ENCODE measurements at places on chromosomes 2 and 18.

- H3K4me3 ChIP-seq: no peak overlapping the region
- DNase-seq: no peak
- H3K36me3 ChIP-seq: no peaks in the 10 kb centered on the region
- H3K27me3 ChIP-seq: no peaks in the 10 kb centered on the region
- H3K27ac ChIP-seq: no peak overlapping the region
- H3K4me1 ChIP-seq: no peaks in the 10 kb centered on the region
Observed at GRCh38 chr18:45232061-45232460, 383.2 kb upstream of the SLC14A2 start.

DNA sequence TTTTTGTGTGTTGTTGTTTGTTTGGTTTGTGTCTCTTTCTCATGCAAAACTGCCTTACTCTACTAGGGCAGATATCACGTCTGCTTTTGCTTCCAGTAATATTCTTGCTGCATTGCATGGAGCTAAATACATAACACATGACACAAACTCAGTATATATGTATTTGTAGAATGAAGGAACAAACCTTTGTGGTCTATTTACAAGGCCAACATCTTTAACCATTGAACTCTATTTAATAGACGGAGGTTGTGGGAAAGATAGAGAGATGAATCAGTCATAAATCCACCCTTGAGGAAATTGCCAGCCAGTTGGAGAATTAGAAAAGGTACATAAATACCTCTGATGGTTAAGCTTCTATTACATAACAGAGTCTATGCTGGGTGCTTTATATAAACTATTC lies 26.0 kb upstream of the IL1RL1 start:
- no peak overlapping the region for H3K4me3 ChIP-seq
- H3K36me3 ChIP-seq: no peaks in the 10 kb centered on the region
- no peaks in the 10 kb centered on the region for H3K4me1 ChIP-seq
- no peak for DNase-seq
- H3K27ac ChIP-seq: no peak overlapping the region

- H3K27me3 ChIP-seq: no peaks in the 10 kb centered on the region
- H3K4me1 ChIP-seq: no peaks in the 10 kb centered on the region
- DNase-seq: no peak
- no peaks in the 10 kb centered on the region for H3K36me3 ChIP-seq
Observed at GRCh38 chr2:6423157-6423556, 442.6 kb downstream of the CMPK2 start.

DNA sequence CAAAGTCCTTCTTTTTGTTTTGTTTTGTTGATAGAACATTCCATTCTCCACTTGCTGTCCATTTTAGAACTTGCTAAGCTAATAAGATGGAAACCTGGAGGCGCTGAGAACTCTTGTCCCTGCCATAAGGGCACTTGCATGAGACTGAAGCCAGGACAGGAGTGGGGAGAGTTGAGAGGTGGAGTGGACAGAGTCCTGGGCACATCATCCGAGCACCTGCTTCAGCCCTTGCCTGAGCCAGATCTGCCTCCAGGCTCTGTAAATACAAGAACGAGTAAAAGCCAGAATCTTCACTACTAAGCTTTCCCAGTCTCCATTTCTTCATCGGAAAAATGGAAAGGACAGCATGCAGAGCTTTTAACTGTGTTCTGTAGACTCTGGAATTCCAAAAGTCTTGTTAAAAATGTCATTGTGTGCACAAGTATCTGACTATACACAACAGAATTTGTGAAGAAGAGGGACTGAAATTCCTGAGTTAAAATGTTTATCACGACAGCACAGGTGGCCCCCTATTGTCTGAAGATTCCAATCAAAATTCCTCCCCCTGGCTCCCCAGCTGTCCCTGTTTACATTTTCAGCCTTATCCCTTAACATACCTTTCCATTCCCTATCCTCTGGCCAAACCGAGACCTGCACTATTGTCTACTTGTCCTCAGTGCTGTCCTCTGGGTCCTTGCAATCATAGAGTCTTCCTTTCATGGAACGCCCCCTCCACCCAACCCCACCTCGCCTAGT lies 498.2 kb upstream of the TNP1 start:
- no peak overlapping the region for H3K4me3 ChIP-seq
- DNase-seq: peak; percentile 86

DNA sequence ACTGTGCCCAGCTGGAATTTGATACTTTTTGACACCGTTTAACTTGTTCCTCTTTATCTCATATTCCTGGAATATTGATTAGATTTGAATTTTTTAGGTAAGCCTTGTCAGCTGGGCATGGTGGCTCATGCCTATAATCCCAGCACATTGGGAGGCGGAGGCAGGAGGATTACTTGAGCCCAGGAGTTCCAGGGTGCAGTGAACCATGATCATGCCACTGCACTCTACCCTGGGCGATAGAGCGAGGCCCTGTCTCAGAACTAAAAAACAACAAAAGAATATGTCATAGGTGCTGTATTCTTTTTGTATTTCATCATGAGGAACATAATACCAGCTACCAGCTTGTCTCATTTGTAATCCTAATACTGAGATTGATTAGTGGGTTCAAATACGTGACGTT lies 90.3 kb downstream of the ZNF532 start:
- no peaks in the 10 kb centered on the region for H3K36me3 ChIP-seq
- H3K4me3 ChIP-seq: no peak overlapping the region
- peak; percentile 61 for DNase-seq
- H3K4me1 ChIP-seq: peaks cover 10% of the 10 kb centered on the region

- no peak overlapping the region for H3K4me3 ChIP-seq
- no peaks in the 10 kb centered on the region for H3K4me1 ChIP-seq
- H3K27me3 ChIP-seq: no peaks in the 10 kb centered on the region
Observed at GRCh38 chr2:202690321-202690900, 55.6 kb downstream of the FAM117B start.

- peaks cover 20% of the 10 kb centered on the region for H3K4me1 ChIP-seq
- H3K36me3 ChIP-seq: no peaks in the 10 kb centered on the region
Observed at GRCh38 chr2:37324786-37325624, at the start of gene PRKD3. Gene PRKD3 (minus strand): TSS chr2:37324833. CDS start chr2:37316524, 8,309 bp downstream.

DNA sequence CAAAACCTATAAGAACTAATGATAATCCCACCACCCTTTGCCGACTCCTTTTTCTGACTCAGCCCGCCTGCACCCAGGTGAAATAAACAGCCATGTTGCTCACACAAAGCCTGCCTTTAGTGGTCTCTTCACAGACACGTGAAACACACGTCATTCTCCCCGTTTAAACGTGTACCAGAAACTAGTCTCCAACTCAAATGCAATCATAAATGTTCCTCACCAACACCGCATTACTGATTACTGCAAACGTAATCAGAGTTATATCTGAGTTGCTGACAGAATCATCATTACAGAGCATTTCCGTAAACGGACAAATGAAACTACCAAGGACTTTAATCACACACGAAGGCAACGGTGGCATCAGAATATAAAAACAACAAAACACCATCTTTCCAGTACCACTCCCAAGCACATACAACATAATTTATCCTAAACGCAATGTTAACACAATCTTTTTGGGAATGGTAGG lies 1.9 kb downstream of the CLK1 start:
- peak overlapping the region; percentile 100 for H3K27ac ChIP-seq
- peaks cover 33% of the 10 kb centered on the region for H3K4me1 ChIP-seq
- H3K36me3 ChIP-seq: peaks cover 22% of the 10 kb centered on the region
- DNase-seq: peak; percentile 35
- no peaks in the 10 kb centered on the region for H3K27me3 ChIP-seq

- no peak for DNase-seq
- no peaks in the 10 kb centered on the region for H3K4me1 ChIP-seq
- peak overlapping the region; percentile 70 for H3K27ac ChIP-seq
- no peak overlapping the region for H3K4me3 ChIP-seq
- H3K36me3 ChIP-seq: no peaks in the 10 kb centered on the region
Observed at GRCh38 chr18:35085450-35086380, 44.5 kb downstream of the MAPRE2 start.
